ENCODE measurements at places on chromosomes 5 and 9. TPM values are rescaled to one million over a fixed set of nuclear protein-coding genes. Genes with fewer than 3 reads are reported as not detected.

Gene INSL6
- total RNA-seq, result not detected

Gene OR1J1
- total RNA-seq, result not detected

Gene UGT3A2
- not detected for total RNA-seq

Gene ORM2
- not detected for total RNA-seq

Gene KLF4
- total RNA-seq, result 36.8 TPM

Gene LCN1
- not detected for total RNA-seq

Gene GNA14
- total RNA-seq, result not detected

Gene HCN1
- not detected for total RNA-seq

Gene CARD6
- total RNA-seq, result 2.3 TPM

Gene RNF183
- total RNA-seq, result not detected

Gene ARID3C
- 0.20 TPM for total RNA-seq

Gene CORO2A
- total RNA-seq, result 1.6 TPM

Gene FAM78A
- 0.44 TPM for total RNA-seq

Gene MRPS30
- total RNA-seq, result 35.7 TPM

Gene MARCOL
- total RNA-seq, result not detected

Gene BAAT
- 0.56 TPM for total RNA-seq

Gene SPINK9
- not detected for total RNA-seq

Gene TUSC1
- total RNA-seq, result 6.7 TPM

Gene REXO4
- total RNA-seq, result 33.8 TPM

Gene ZNF879
- 0.81 TPM for total RNA-seq

Gene EIF4EBP3
- total RNA-seq, result 1.9 TPM

Measured in A549 treated with dexamethasone at 1 μM for 4 hours (cell line).